ENCODE measurements at places on chromosomes 3 and 15. TPM values are rescaled to one million over a fixed set of nuclear protein-coding genes. Genes with fewer than 3 reads are reported as not detected.

CLDN16 gene
- 0.63 TPM for total RNA-seq

GPR62 gene
- total RNA-seq = 0.31 TPM

AADACL2 gene
- total RNA-seq = not detected

POMGNT2 gene
- total RNA-seq = 18.2 TPM

FYCO1 gene
- 3.1 TPM for total RNA-seq

SLC6A1 gene
- total RNA-seq = 93.0 TPM

ACAP2 gene
- 267 TPM for total RNA-seq

ASB14 gene
- total RNA-seq = not detected

ARID3B gene
- total RNA-seq = 18.2 TPM

EIF4E3 gene
- total RNA-seq = 19.7 TPM

EHD4 gene
- total RNA-seq = 1.9 TPM

NR1D2 gene
- 38.8 TPM for total RNA-seq

BHLHE40 gene
- 5.6 TPM for total RNA-seq

FAM81A gene
- 58.2 TPM for total RNA-seq

TICRR gene
- total RNA-seq = 6.6 TPM

APPL1 gene
- total RNA-seq = 108 TPM

RYR3 gene
- total RNA-seq = 48.8 TPM

MEGF11 gene
- total RNA-seq = 3.8 TPM

FANCD2OS gene
- total RNA-seq = not detected
